ENCODE measurements at places on chromosomes 13 and 19.

- no peak for DNase-seq
- peaks cover 22% of the 10 kb centered on the region for H3K36me3 ChIP-seq
- H3K4me1 ChIP-seq, result peaks cover 16% of the 10 kb centered on the region
- peak within 1 kb of the TSS; percentile 79 for H3K27ac ChIP-seq
- peaks cover 6% of the 10 kb centered on the region for H3K27me3 ChIP-seq
These were observed at the start of gene KISS1R for GRCh38 chr19:917323-918151. KISS1R (plus strand) TSS chr19:917333; CDS start chr19:917503, 170 bp downstream.

DNA sequence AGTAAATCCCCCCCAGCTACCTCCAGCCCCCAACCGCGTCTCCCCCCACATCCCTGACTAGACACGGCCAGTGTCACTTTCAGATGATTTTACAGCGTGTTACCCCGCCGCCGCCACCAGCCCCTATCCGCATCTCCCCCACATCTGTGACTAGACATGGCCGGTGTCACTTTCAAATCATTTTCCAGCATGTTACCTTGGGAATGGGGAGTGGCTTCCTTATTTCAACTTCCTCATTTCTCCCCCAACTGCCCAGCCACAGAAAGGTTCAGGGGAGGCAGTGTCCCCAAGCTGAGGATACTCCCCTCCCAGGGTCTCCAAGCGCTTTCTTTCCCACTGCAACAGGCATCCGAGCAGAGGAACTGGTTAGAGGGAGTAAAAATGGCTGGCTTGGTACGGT lies 18.4 kb downstream of the ADGRL1 start:
- H3K27ac ChIP-seq, result no peak overlapping the region
- H3K4me1 ChIP-seq, result peaks cover 13% of the 10 kb centered on the region
- no peak overlapping the region for H3K4me3 ChIP-seq
- no peaks in the 10 kb centered on the region for H3K27me3 ChIP-seq
- H3K36me3 ChIP-seq, result peaks cover 6% of the 10 kb centered on the region
- DNase-seq, result no peak

DNA sequence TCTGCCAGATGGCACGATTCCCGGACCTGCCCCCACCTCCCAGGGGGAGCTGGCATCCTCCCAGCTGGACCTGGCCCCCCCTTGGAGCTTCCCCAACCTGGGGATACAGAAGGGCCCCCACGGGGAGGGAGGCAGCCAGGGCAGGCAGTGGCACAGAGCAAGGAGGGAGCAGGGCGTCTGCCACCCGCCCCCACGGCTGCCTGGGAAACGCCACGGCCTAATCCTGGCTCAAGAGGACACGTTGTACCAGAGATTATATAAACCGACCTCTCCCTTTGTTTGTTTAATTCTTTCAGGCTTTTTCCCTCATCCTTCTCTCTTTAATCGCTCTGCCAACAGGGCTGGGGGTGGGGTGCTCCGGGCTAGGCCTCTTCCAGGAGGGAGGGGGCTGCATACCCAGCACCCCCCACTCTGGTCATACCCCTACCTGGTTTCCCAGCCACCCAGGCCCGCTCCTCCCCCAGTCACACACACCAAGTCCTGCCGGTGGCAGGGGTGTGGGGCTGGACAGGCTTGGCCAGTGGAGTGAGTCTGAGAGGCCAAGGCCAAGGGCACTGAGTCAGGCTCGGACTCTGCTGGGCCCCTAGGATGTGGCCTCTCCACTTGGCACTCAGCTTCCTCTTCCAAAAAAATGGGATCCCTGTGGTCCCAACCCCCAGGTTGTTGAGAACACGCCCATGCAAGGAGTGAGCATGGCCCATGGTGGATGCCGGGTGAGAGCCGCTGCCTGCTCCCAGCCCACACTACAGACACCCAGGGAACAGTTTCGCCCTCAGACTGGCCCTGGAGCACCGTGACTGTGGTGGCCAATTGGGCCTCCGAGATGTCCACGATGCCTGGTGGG lies 29.5 kb upstream of the NFIC start:
- no peaks in the 10 kb centered on the region for H3K27me3 ChIP-seq
- peaks cover 14% of the 10 kb centered on the region for H3K4me1 ChIP-seq
- H3K4me3 ChIP-seq, result no peak overlapping the region
- peaks cover 7% of the 10 kb centered on the region for H3K36me3 ChIP-seq

- peak overlapping the region; percentile 95 for H3K27ac ChIP-seq
- peaks cover 36% of the 10 kb centered on the region for H3K36me3 ChIP-seq
- H3K27me3 ChIP-seq, result no peaks in the 10 kb centered on the region
- H3K4me3 ChIP-seq, result peak overlapping the region; percentile 83
- H3K4me1 ChIP-seq, result peaks cover 57% of the 10 kb centered on the region
These were observed 490 bp downstream of the ITPKC start for GRCh38 chr19:40717325-40717879.

GRCh38 chr19:18966307-18966706 lies 25.3 kb upstream of the HOMER3 start:
- H3K4me1 ChIP-seq, result peaks cover 10% of the 10 kb centered on the region
- DNase-seq, result no peak
- no peak overlapping the region for H3K4me3 ChIP-seq
- peaks cover 4% of the 10 kb centered on the region for H3K36me3 ChIP-seq
- no peak overlapping the region for H3K27ac ChIP-seq

GRCh38 chr19:39223703-39224279 lies 19.7 kb upstream of the SYCN start:
- H3K27ac ChIP-seq, result no peak overlapping the region
- no peak for DNase-seq
- no peaks in the 10 kb centered on the region for H3K4me1 ChIP-seq
- peaks cover 3% of the 10 kb centered on the region for H3K36me3 ChIP-seq

DNA sequence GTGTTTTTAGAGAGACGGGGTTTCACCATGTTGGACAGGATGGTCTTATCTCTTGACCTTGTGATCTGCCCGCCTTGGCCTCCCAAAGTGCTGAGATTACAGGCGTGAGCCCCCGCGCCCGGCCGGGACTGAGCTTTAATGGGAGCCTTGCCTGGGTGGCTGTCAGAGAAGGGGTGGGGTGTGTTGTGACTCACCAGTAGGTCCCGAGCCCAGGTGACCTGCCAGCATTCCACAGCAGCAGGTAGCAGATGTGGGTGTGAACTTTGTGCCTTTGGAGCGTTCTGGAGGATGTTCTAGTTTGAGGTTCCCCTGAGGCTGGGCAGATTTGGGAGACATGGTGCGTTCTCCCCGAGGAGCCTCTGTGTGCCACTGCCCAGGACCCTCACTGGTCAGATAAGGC lies 7.1 kb upstream of the EPN1 start:
- peaks cover 37% of the 10 kb centered on the region for H3K4me1 ChIP-seq
- H3K4me3 ChIP-seq, result no peak overlapping the region
- peaks cover 92% of the 10 kb centered on the region for H3K36me3 ChIP-seq
- H3K27me3 ChIP-seq, result no peaks in the 10 kb centered on the region

DNA sequence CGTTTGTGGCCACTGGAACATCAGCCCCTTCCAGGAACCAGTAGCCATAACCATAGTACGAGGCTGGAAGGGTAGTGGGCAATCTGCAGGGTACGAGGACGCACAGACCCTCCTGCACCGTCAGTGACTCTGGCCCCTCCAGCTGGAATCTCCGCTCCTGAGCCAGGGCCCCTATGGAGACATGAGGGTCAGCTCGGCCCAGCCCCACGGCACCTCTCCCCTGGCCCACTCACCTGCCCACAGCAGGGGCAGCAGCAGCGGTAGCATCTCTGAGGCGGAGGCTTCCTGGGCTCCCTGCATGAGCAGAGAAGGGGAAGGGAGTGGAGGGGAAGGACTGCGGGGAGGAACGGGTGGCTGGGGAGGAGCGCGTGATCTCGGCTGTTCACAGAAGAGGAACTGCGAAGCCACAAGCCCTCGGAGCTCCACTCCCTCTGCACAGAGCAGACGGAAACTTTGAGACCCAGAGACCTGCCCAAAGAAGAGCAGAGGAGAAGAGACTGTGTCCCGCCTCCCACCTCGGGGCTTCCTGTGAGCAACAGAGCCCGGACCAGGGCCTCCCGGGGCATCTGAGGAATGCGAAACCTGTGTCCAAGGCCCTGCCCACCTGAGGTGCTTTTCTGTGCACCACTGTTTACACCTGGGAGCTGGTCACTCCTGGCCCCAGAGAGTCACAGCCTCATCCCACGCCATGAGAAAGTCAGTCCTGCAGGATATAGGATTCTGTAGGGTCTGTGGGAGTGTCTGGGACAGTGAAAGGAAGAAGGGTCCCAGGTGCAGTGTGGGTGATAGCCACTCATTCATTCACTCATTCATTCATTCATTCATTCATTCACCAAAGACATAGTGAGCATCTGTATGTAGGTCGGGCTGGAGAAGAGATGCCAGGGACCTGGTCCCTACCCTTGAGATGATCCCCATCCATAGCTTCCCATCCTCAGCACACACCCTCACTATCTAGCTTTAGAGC lies at the start of gene SIGLEC6:
SIGLEC6 (minus strand) TSS at position 322 of the 967 bp plus-strand sequence; CDS start at position 300, 22 bp downstream.
- peaks cover 5% of the 10 kb centered on the region for H3K36me3 ChIP-seq
- H3K27me3 ChIP-seq, result peaks cover 70% of the 10 kb centered on the region
- no peak within 1 kb of the TSS for H3K27ac ChIP-seq
- H3K4me3 ChIP-seq, result no peak within 1 kb of the TSS

GRCh38 chr13:78787190-78787589 lies 128.2 kb upstream of the OBI1 start:
- no peak overlapping the region for H3K4me3 ChIP-seq
- no peaks in the 10 kb centered on the region for H3K27me3 ChIP-seq
- H3K27ac ChIP-seq, result no peak overlapping the region
- no peaks in the 10 kb centered on the region for H3K4me1 ChIP-seq

DNA sequence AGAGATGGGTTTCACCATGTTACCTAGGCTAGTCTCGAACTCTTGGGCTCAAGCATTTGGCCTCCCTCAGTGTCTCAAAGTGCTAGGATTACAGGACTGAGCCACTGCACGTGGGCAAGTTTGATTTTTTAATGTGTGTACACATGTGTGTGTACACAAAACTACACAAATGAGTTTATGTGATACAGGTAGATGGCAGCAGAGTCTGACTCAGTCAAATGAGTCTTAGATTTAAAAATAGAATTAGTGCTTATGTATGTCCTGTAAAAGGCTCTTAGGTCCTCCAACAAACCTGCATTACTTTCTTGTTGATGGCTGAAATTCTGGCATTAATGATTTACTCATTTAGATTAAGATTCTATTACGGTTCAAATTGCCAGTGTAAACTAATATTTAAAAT lies 293.7 kb downstream of the PCDH17 start:
- H3K27ac ChIP-seq, result no peak overlapping the region
- no peak for DNase-seq
- H3K27me3 ChIP-seq, result no peaks in the 10 kb centered on the region
- H3K4me3 ChIP-seq, result no peak overlapping the region

- peaks cover 7% of the 10 kb centered on the region for H3K36me3 ChIP-seq
- no peak overlapping the region for H3K27ac ChIP-seq
- peaks cover 6% of the 10 kb centered on the region for H3K4me1 ChIP-seq
- peak; percentile 29 for DNase-seq
- no peak overlapping the region for H3K4me3 ChIP-seq
These were observed 60.7 kb downstream of the MCF2L start for GRCh38 chr13:113029487-113030258.

DNA sequence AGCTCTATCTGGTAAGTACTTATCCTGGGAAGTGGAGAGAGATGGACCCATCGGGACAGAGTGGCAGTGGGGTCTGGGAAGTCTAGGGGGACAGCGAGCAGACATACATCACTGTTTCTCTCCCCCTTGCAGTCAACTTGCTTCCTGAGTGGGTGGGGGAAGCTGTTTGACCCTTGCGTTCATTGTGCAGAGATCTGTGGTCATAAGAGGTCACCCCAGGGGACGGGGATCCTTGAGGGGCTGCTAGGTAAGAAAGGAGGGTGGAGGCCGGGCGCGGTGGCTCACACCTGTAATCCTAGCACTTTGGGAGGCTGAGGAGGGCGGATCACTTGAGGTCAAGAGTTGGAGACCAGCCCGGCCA lies 474 bp downstream of the ARHGEF18 start:
- no peak for DNase-seq
- peak overlapping the region; percentile 96 for H3K27ac ChIP-seq
- peaks cover 69% of the 10 kb centered on the region for H3K4me1 ChIP-seq
- peak overlapping the region; percentile 100 for H3K4me3 ChIP-seq

DNA sequence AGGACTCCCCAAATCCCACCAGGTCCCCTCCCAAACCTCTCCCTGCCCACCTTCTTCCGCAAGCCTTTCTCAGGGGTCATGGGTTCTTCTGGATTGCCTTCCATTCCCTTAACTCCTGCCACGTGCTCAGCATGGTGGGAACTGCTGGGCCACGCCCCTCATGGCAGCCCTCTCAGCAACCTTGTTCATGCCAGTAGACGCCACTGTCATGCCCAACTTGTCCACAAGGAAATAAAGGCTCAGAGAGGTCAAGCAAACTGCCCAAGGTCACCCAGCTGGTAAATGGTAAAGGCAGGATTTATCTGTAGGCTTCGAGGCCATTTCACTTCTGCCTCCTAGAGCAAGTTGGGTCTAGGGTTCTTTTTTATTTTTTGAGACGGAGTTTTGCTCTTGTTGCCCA lies 10.9 kb downstream of the PRAM1 start:
- no peak for DNase-seq
- no peak overlapping the region for H3K4me3 ChIP-seq
- no peaks in the 10 kb centered on the region for H3K27me3 ChIP-seq
- H3K27ac ChIP-seq, result no peak overlapping the region
- peaks cover 16% of the 10 kb centered on the region for H3K4me1 ChIP-seq
- H3K36me3 ChIP-seq, result peaks cover 53% of the 10 kb centered on the region
